Ovary (tissue), 10 donors: ENCODE measurements at places on chromosomes 11 and 22. TPM values are rescaled to one million over a fixed set of nuclear protein-coding genes. Genes with fewer than 3 reads are reported as not detected.

TSPAN32 gene
- total RNA-seq, result 2.3 TPM

OR10AG1 gene
- not detected for total RNA-seq

EFCAB6 gene
- 6.7 TPM for total RNA-seq

CFAP300 gene
- 5.7 TPM for total RNA-seq

SLC35E4 gene
- 3.5 TPM for total RNA-seq

SERHL2 gene
- 27.8 TPM for total RNA-seq

GAB2 gene
- total RNA-seq, result 57.3 TPM
